ENCODE measurements at places on chromosomes 2 and 18.

DNA sequence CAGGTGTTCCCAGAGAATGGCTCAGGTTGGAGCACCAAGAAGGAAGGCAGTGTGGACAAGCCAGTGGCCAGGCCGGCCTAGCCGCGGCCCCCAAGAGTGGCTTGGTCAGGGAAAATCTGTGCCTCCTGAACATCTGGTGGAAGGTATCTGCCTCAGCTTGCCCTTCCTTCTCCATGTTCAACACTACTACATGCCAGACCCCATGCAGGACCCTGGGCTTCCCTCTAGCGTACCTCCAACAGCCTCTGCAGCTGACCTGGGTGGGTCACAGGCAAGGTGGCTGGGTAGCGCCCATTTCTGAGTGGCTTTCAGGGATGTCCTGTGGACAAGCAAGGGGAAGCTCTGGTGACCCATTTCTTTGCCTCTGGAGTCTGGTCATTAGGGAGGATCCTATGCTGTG is 7.7 kb downstream of the WNT10A start:
- no peak for DNase-seq

GRCh38 chr2:29444150-29444549 is 328.9 kb downstream of the CLIP4 start:
- no peak for DNase-seq

DNA sequence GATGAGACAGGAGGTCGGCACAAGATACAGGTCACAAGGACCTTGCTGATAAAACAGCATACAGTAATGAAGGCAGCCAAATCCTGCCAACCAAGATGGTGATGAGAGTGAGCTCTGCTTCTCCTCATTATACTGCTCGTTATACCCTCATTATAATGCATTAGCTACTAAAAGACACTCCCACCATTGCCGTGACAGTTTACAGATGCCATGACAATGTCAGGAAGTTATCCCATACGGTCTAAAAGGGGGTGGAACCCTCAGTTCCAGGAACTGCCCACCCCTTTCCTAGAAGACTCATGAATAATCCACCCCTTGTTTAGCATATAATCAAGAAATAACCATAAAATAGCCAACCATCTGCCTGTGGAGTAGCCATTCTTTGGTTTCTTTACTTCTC is 224.2 kb downstream of the RBM43 start:
- no peak for DNase-seq

DNA sequence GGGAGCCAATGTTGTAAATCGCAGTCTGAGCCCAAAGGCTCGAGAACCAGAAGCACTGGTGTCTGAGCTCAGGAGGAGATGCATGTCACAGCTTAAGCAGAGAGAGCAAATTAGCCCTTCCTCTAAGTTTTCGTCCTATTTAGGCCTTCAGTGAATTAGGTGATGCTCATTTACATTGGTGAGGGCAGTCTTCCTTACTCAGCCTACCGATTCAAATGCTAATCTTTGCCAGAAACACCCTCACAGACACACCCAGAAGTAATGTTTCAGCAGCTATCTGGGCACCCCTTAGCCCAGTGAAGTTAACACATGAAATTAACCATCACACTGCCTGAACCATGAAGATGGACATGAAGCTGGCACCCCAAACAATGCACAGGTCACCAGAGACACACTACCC is 385.1 kb downstream of the STK39 start:
- no peak for DNase-seq

DNA sequence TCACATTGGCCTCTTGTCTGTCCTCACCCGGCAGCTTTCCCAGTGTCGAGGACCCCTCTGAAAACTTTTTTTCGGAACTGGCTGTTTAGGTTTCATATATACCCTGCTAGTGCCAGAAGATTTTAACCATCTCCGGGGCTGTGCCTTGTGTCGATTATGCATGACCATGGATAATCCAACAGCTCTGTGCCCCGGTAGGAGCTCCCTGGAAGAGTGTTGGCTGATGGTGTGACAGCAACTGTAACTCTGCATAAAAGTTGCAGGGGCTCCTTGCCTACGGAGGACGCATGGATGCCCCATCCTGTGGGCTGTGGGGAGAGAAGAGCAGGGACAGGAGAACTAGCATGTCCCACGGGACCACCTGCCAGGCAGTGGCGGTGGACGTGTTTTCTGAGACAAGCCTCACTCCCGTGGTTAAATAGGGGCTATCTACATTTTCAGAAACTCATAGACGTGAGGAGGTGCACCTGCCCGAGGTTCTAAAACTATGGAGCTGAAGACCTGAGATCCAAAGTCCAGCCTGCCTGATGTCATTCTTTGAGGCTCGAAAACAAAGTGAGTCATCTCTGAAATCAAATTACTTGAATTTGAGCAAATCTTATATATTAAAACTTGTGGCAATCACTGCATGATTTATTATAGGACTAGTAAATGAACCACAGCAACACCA is 437.2 kb upstream of the HS6ST1 start:
- DNase-seq: no peak

Data from stimulated activated CD8-positive, alpha-beta memory T cell treated with anti-CD3 and anti-CD28 coated beads, Interleukin-4, amount 100 ng/mL, for 48 hours (primary cell).